SK-N-SH treated with all-trans-retinoic acid at 6 μM for 48 hours (cell line): ENCODE measurements at places on chromosomes 3 and 15.
A peak's percentile ranks its signal among the peaks of the same experiment; 100 is the strongest.

GRCh38 chr3:113758389-113759024 is 11.7 kb downstream of the ATP6V1A start:
- ATAC-seq, result no peak

DNA sequence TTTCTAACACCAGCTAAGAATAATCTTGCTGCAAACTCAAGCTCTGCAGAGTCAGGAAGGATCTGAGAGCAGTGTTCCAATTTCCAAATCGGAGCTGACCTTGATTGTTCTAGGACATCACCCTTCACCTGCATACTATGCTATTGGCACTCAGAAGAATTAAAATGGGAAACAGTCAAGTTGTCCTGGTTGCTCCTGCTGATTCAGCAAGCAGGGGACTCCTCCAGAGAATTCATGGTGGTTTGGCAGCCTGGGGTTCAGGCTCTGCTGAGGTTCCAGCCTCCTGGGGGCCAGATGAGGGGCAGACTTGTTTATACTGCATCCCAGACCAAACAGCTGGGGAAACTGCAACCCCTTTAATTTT is 213.7 kb upstream of the ADAMTS9 start:
- no peak for ATAC-seq

GRCh38 chr15:89442671-89443307 is 53.6 kb downstream of the RHCG start:
- peak; percentile 93 for ATAC-seq

DNA sequence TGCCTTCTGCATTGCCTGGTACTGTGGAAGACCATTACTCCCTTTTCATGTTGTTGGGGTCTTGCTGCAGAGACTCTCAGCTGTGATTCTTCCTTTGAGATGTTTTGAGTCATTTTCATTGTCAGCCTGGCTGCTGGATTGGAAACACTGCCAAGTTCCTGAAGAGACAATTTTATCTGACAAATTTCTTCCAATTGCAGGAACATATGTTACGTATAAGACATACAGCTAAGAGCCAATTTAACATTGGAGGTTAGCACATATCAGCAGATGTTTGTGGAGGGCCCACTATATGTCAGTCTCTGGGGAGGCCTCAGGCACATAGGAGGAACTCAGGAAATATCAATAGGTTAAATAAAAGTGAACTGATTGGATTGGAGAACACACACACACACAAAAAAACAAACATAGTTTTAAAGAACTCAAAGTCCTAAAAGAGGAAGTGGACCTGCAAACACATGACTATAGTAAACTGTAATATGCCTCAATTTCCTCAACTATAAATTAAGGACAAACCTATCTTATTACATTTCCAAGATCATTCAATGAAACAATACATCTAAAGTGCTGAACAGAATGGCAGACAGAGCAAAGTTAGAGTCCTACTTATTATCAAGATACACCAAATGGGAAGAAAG is 172.3 kb downstream of the MYRIP start:
- peak; percentile 20; the same call in 2 of the 3 replicates for ATAC-seq

- peak; percentile 88 for ATAC-seq
These were observed 67.8 kb downstream of the BDH1 start for GRCh38 chr3:197487911-197488391.

- ATAC-seq, result no peak
These were observed 53.4 kb upstream of the CD200R1L start for GRCh38 chr3:112900113-112900512.

- ATAC-seq, result no peak
These were observed 30.0 kb downstream of the XXYLT1 start for GRCh38 chr3:195240939-195241338.

GRCh38 chr3:74403307-74403706 is 211.2 kb downstream of the CNTN3 start:
- no peak for ATAC-seq

DNA sequence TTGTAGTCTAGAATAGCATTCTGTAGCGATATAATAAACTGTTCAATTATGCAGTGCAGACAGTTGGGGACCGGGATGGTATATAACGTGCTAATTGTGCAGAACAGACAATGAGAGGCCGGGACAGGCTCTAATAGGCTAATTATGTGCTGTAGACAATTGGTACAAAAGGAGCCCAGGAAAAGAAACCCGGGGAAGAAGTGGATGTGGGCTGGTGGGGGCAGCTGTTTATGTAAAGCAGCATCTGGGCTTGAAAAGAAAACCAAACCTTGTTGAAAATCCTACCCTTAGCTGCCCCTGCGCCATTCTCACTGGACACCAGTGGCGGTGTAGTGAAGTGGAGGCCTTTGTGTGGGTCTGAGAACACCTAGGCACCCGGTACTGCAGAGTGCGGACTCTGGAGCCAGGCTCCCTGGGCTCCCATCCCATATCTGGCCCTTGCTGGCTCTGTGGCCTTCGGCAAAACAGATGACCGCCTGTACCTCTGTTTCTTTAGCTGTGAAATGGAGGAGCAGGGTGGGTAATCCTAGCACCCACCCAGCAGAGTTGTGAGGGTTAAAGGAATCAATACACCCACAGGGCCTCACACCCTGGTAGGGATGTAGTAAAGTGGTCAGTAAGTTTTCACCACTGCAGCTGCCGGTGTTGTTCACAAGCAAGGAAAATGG is 51.5 kb downstream of the CMTM6 start:
- ATAC-seq, result no peak

GRCh38 chr3:156750191-156750873 is 75.8 kb upstream of the LEKR1 start:
- peak; percentile 45 for ATAC-seq

GRCh38 chr15:55546718-55547117 is 38.7 kb upstream of the DNAAF4 start:
- no peak for ATAC-seq

- no peak for ATAC-seq
These were observed 613.4 kb downstream of the MCTP2 start for GRCh38 chr15:94844538-94845389.

DNA sequence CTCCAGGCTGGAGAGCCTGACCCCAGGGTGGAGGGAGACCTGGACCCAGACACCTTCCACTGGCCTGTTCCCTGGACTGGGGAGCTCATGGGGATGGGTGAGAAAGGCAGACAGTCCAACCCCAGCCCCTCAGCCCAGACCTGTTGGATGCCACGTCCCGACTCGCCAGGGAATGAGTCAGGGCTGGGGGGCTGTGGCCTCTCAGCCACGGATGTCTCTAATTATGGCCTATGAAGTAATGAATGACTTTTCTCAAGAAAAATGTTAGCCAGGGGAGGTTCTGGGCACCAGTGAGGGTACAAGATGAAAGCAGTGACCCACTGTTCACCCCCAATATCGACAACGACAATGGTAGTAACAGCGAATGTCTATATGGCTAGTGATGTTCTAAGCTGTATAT is 107.0 kb upstream of the RPL32 start:
- ATAC-seq, result peak; percentile 55

DNA sequence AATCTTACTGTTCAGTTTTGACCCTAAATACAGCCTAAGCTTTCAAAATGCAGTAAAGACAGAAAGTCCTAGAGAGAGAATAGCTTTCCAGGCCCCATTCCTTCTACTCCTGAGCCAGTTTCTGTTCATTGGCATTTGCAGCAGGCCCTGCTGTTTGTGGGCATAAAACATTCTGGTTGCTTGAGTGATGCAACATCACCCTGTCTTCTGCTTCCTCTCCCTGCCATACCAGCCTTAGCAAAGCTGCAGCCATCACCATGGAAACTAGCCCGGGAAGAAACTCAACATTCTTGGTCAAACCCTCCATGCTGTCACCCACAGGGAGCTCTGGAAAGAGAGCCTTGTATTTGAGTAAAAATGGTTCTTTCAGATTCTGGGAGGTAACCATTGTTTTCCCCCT is 325.7 kb downstream of the MAGI1 start:
- ATAC-seq, result peak; percentile 89

DNA sequence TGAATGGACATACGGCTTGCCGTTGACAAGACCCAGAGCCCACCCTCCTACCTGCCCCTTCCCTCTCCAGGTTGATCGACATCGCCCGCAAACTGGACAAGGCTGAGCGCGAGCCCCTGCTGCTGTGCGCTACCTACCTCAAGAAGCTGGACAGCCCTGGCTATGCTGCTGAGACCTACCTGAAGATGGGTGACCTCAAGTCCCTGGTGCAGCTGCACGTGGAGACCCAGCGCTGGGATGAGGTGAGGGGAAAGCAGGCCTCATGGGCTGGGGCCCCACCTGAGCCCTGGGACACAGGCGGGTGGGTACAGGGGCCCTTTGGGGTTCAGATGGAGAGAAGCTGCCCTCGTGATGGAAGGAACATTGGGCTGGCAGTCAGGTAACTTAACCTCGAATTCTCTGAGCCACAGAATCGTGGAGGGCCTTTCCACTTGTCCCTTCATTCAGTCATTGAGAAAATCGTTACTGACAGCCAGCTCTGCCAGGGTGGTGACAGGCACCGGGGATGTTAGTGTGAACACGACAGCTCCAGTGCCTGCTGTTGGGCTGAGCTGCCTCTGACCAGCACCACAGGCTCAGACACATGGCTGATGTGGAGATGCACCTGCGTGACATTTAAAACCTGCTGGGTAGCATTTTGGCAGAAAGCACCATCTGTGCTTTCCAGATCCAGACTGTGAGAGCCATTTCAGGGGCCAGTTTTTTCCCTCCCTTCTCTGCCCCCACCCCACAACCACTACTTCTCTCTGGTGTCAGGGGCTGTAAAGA is 25.6 kb upstream of the RHO start:
- no peak for ATAC-seq

DNA sequence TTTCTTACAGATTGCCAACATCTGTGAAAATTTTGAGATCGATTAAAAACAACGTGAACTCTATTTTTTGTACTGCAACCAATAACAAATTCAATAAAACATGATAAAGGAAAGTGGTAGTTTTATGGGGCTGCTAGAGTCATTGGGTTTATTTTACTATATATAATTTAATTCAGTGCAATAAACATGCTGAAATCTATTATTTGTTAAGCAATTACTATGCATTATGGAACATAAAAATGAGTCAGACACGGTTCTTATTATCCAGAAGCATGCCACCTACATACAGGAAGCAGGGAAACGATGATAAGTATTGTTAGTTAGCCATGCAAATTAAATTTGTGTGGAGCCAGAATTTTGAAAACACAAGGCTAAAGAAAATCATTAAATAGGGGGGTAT is 27.2 kb downstream of the NPHP3 start:
- ATAC-seq, result no peak; the same call in 2 of the 3 replicates

DNA sequence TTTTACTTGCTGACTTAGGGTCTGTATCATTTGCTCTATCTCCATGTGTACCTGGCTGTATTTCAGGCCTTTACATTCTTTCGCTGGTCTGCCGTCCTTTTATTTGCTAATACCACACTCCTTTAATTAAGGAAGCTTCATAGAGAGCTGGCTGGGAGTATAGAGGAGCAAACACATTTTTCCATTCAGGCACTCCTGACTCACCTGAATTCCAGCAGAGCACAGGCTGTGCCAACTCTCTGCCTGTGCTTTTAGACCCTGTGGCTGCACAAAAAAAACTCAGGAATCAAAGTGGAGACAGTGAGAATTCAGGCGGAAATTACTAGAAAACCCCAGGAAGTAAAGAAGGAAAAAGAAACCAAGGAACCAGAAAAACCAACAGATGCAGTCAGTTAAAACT is 29.0 kb upstream of the ATP10A start:
- ATAC-seq, result no peak

GRCh38 chr3:45763303-45763675 is 33.0 kb downstream of the SLC6A20 start:
- ATAC-seq, result no peak

DNA sequence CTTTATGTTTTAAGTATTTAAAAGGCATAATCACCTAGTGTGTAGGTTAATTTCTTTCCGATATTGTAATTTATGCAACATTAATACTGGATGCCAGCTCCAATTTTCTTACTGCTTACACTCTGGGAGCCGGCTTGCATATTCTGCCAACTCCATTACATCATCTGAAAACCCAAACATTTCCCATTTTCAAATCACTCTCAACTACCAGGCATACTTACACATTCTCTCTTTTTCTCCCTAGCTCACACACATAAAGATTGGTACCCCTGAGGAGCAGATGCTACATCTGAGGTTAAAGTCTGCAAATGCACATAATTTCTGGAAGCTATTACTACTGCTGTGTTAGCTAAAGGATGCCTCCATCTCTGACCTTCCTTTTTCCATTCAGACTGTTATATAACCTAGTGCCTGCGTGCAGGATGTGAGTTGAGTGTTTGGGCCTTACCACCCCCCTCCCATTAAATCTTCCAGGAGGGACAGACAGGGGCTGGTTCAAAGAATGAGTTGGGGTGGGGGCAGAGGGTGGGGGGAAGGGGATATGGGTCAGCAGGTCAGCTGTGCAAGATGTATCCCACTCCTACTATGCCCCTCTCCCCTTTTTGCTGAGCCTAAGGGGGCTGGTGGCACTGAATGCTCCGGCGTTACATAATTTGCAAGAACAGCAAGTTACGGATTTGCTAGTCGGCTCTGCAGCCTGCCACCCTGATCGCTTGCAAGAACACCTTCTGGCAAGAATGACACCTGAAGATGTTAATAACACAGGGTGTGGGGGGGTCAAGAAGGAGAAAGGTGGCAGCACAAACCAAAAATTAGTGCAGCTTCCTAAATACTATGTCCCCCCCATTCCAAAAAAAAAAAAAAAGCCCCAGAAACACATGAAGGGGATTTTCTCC is 2.5 kb downstream of the RORA start:
- no peak for ATAC-seq

DNA sequence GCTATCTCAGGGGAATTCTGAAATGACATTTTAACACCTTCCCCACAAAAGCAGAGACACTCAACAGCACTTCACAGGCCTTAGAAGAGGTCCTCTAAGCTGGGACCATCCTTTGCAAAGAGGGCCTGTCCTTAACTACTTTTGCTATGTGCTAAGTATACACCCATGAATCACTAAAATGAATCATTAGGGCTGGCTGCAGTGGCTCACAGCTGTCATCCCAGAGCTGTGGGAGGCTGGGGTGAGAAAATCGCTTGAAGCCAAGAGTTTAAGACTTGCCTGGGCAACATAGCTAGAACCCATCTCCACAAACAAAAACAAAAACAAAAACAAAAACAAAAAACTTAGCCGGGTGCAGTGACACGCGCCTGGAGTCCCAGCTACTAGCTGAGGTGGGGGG is 53.9 kb upstream of the MELTF start:
- peak; percentile 96 for ATAC-seq

DNA sequence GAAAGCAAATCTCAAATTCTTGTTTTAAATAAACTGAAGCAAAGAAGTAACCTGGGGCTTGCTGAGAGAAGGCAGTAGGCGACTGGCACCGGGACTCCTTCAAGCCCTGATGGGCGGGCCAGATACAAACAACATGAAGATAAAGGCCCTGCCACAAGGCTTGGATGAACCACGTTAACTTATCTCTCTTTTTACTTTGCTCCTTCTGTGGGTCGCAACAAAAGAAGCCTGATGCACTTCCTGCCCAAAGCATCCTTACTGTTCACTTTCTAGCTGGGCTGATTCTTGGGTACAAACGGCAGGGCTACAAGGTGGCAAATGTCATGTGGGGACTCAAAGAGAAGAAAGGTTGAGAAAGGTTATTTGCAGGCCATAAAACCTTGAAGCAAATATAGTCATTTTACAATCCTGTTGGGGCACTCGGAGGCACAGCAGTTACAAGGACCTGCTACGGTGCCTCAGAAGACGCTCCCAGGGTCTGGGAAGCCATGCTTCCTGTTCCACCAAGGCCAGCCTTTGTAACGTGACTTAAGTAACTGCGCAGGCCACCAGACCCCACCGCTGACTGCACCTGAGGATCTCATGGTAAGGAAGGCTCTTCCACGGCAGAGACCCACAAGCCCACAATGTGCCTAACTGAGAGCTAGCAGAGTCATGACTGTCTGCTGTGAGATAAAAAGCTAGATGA is 71.1 kb downstream of the CHSY1 start:
- no peak for ATAC-seq
